ENCODE measurements at places on chromosomes 1 and 21.

DNA sequence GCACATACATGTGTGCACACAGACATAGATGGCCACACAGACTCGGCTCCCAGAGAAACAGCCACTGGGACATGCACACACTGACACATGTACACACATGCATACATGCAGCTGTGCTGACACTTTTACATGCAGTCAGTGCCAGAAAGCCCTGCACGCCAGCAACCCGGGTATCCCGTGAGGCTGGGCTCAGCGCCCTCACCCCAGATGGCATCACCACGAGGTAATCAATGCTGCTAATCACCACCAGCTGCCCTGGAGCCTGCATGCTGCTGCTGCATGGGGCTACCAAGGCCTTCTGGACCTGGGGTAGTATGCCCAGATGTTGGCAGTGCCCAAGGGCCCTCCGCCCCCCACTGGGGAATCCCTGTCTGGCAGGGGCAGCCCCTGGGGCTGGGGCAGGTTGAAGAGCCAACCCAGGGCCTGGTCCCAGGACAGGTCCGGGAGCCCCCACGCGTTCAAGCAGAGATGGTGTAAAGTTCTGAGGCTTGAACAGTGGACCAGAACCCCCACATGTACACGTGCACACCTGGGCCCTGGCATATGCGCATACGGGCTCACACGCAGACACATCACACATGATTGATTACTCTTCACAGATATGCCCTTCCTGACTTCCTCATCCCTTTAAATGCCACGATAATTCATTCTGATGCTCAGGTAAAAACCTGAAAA lies 2.7 kb upstream of the COL16A1 start:
- no peak for DNase-seq

DNA sequence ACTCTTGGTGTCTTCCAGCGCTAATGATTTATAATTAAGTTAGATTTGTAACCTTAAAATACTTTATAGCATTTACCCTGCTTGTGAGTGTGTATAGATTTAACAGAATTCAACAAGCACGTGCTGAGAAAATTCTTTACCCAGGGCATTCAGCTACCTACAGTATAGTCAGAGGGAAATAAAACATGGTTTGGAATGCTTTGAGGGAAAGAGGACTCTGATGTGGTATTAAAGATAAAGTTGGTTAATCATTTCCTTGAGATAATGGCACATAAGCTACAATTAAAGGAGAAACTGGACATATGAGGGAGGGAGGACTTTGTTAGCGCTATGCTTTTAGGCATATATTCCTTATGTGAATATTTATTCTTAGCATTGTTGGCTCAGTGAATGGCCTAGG lies 26.4 kb upstream of the IL12RB2 start:
- no peak for DNase-seq

DNA sequence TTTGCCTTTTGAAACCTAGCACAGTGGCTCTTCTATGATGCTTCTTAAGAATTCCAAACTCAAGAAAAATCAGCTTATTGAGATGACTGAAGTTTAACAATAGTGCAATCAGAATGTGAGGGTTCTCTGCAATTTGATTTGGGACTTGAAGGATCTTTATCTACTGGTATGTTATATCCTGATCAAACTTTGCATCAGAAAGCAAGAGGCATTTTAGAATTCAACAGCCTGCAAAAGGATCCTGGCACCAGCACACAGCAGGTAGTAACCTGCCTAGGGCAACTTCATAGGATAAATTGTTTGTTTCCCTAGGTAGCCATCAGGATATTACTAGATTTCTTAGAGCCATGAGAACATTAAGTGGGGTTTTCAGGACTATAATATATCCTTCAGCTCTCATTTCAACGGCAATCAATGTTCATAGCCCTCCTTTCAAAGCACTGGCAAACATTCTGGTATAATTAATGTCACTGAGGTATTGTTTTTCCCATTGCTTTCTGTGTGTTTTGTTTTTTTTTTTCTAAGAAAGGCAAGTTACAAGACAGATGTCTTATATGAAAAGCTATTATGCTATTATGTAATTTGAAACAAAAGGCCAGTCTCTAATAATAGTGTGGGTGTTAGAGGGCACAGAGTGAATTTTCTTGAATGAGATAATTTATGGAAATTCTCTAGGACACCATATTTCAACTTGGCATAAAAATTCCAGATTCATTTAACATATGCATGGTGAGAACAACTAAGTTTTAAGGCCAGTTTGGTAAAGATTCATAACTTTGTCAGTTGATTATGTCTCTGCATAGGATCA lies 34.5 kb downstream of the NTNG1 start:
- DNase-seq = no peak

DNA sequence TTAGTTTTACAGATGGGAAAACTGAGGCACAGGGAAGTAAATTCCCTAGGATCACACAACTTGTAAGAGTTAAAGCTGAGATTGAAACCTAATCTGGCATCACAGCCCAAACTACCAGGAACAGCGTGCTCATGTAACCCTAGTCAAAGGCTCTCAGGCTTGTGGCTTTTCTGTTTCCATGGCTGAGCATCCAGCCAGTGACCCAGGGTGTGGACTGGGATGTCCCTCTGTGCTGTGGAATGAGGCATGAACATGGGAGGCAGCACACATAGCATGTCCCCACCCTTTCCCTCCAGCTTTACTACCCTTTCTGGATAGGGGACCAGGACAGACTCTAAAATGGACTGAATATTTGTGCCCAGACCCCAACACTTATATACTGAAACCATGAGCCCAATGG lies 35.1 kb upstream of the RGS16 start:
- DNase-seq = no peak
